ENCODE measurements at places on chromosomes 16 and 17.

GRCh38 chr16:65737831-65738230, 616.0 kb upstream of the CDH11 start:
- no peaks in the 10 kb centered on the region for H3K27me3 ChIP-seq
- H3K27ac ChIP-seq = no peak overlapping the region
- DNase-seq = no peak
- H3K4me3 ChIP-seq = no peak overlapping the region
- no peaks in the 10 kb centered on the region for H3K4me1 ChIP-seq

DNA sequence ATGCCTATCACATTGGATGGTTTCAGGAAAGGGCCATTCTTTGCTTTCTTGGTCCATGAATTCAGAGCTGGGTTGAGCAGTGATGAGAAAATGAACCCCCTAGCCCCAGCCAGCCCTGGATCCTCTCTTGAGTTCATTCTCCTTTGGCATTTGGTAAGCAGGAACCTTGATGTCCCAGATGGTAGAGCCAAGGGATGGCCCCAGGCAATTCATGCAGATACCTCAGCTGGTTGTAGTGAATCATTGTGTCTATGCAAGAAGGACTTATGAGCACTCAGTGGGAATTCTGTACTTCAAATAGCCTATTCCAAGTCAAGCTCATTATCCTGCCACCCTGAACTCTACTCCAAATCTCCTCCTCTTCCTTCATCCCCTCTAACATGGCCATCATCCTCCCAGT, 412.7 kb downstream of the UTP18 start:
- no peak overlapping the region for H3K27ac ChIP-seq
- H3K4me1 ChIP-seq = no peaks in the 10 kb centered on the region
- no peaks in the 10 kb centered on the region for H3K36me3 ChIP-seq
- no peaks in the 10 kb centered on the region for H3K27me3 ChIP-seq
- H3K4me3 ChIP-seq = no peak overlapping the region
- DNase-seq = no peak

- H3K4me1 ChIP-seq = peaks cover 2% of the 10 kb centered on the region
- peaks cover 13% of the 10 kb centered on the region for H3K27me3 ChIP-seq
- H3K27ac ChIP-seq = no peak overlapping the region
- H3K36me3 ChIP-seq = no peaks in the 10 kb centered on the region
Observed at GRCh38 chr16:88881007-88881615, 14.7 kb upstream of the PABPN1L start.

DNA sequence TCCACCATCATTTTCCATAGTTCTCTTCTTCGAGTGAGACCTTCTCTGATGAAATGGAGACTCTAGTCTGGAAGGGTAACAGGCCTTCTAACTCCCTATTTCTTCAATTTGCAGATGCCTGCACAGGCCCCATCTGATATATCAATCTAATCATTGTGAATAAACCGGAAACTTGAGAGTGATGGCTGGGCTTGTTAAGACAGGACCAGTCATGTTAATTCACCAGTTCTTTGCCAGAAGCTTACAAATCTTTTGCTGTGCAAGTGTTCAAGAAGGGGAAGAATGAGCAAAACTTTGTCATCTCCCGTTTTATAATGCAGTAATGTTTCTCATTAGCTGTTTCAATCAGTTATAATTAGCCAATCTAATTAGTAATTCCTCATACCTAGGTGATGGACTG, 1561.3 kb upstream of the GOT2 start:
- no peaks in the 10 kb centered on the region for H3K36me3 ChIP-seq
- peaks cover 5% of the 10 kb centered on the region for H3K4me1 ChIP-seq
- DNase-seq = no peak
- no peak overlapping the region for H3K27ac ChIP-seq
- H3K27me3 ChIP-seq = no peaks in the 10 kb centered on the region

- H3K4me1 ChIP-seq = no peaks in the 10 kb centered on the region
- H3K36me3 ChIP-seq = no peaks in the 10 kb centered on the region
- H3K27me3 ChIP-seq = no peaks in the 10 kb centered on the region
- H3K27ac ChIP-seq = no peak overlapping the region
- DNase-seq = no peak
Observed at GRCh38 chr17:54544249-54544648, 356.4 kb upstream of the TOM1L1 start.

DNA sequence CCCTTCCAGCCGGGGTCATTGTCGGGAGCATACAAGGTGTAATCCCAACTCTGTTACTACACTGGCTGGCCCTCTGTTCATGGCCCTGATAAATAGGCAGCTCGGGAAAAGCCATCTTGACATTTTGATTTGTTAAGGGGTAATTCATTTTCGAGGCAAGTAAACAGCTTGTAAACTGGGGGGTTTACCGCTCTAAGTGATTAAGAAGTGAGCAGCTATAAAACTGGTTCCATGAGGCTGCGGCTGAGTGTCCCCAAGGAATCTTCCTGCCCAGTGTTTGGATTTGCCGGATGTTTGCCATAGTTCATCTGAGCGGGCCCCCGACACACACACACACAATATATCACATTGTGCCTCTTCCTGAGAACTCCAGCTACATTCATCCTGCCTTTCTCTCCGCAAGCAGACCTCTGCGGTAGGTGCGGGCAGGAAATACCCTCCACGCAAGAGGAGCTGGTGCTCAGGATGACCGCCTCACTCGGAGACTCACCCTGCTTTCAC, 92.2 kb downstream of the SOCS1 start:
- DNase-seq = no peak
- H3K4me3 ChIP-seq = no peak overlapping the region
- no peaks in the 10 kb centered on the region for H3K27me3 ChIP-seq
- H3K27ac ChIP-seq = no peak overlapping the region
- no peaks in the 10 kb centered on the region for H3K4me1 ChIP-seq

Measured in RWPE2 (cell line).